GM23338 (cell line): ENCODE measurements at places on chromosomes 7 and 10. TPM values are rescaled to one million over a fixed set of nuclear protein-coding genes. Genes with fewer than 3 reads are reported as not detected.

FBXO24 gene
- 0.82 and 2.1 TPM in 2 replicates for polyA plus RNA-seq

GRCh38 chr7:38481401-38481800 lies 149.8 kb downstream of the AMPH start:
- no peaks in the 10 kb centered on the region for H3K4me1 ChIP-seq
- no peak overlapping the region for H3K27ac ChIP-seq
- no peak for DNase-seq
- H3K27me3 ChIP-seq = no peaks in the 10 kb centered on the region

DNA sequence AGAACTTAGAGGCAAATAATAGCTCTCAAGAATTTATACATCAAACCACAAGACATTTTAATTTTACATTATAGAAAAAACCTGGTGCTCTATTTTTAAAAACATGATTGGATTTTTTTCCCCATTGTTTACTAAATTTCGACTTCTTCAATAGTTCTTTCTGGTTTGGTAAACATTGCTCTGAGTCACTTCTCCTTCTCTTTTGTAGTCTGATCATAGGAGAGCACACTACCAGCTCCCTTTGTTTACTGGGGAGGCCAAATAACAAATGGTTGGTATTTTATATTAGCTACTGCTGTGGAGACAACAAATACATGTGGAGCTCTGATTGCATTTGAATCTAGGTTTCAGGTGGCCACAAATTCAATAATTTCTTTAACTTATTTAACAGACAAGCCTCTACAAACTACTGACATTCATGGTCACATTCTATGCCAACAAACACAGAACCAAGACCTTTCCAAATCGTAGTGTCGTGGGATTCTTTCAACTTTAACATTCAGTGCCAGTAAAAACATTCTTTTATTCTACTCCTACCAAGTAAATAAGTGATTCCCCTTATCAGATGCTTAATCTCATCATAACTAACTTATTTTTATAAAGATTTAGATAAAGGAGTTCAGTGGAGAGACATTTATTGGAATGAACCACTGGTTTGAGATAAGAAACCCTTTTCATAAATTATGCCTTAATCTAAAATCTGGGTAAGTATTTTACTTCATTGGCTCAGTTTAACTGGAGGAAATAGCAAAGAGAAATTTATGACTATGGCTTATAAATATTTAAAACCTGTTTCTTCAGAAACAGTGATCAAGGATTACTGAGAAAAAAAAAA lies 17.7 kb upstream of the FXYD4 start:
- no peaks in the 10 kb centered on the region for H3K27me3 ChIP-seq
- peaks cover 17% of the 10 kb centered on the region for H3K4me1 ChIP-seq
- DNase-seq = no peak
- H3K36me3 ChIP-seq = no peaks in the 10 kb centered on the region

DNA sequence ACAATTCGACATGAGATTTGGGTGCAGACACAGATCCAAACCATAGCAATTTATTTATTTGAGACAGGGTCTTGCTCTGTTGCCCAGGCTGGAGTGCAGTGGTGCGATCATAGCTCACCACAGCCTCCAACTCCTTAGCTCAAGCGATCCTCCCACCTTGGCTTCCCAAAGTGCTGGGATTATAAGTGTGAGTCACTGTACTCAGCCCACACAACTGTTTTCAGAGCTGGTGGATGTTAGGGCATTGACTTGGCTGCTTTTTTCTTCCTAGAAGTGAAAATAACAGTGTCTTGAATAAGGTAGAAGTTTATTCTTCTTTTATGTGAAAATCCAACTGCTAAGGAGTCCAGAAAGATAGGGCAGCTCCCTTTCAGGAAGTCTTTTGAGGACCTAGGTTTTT lies 132.1 kb downstream of the CCDC3 start:
- no peaks in the 10 kb centered on the region for H3K36me3 ChIP-seq
- DNase-seq = no peak
- no peak overlapping the region for H3K27ac ChIP-seq
- H3K4me1 ChIP-seq = no peaks in the 10 kb centered on the region
- no peaks in the 10 kb centered on the region for H3K27me3 ChIP-seq

HTR5A gene
- not detected in 2 replicates for polyA plus RNA-seq

GRCh38 chr10:45403151-45403550 lies 29.1 kb downstream of the ALOX5 start:
- H3K4me1 ChIP-seq = peaks cover 11% of the 10 kb centered on the region
- no peak overlapping the region for H3K4me3 ChIP-seq
- no peak for DNase-seq
- H3K27me3 ChIP-seq = no peaks in the 10 kb centered on the region
- H3K27ac ChIP-seq = no peak overlapping the region
- no peaks in the 10 kb centered on the region for H3K36me3 ChIP-seq

DNA sequence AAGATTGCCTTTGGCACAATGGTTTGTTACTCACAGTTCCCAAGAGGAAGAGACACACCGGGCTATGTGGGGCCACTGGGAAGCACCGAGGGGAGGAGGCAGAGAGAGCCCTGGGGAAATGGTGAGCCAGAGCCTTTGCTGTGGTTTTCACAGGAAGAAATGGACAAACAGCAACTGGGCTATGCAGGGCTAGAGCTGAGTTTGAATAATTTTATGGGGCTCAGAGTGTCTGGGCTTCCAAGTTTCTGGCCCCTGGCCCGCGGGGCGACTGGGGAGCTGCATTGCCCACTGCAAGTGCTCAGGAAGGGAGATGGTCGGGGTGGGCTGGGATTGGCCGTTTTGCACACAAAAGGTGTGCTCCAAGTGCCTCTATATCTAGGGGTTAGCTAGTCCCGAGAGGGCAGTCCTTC lies 92.6 kb downstream of the CHST15 start:
- no peaks in the 10 kb centered on the region for H3K27me3 ChIP-seq
- H3K4me1 ChIP-seq = no peaks in the 10 kb centered on the region
- no peak overlapping the region for H3K27ac ChIP-seq

DNA sequence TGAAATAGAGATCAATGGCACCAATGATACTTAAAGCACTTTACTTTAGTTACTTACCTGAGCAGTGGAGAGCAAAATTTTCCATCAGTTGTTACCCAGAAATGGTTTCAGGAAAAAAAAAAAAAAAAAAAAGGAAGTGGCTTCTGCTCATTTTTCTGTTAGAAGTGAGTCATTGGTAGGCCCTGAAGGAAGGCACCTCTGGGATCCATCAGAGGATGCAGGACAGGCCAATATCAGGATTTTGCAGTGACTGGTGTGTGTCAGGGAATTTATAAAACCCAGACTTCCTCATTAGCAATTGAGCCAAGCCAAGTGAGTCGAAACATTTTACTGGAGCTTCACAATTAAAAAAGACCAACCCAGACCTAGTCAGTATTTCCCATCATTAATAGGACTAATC lies 2.3 kb upstream of the SMIM30 start:
- H3K36me3 ChIP-seq = no peaks in the 10 kb centered on the region
- H3K27ac ChIP-seq = no peak overlapping the region
- H3K27me3 ChIP-seq = 0 out of 2 replicates have a peak, but pooled peaks cover 6% of the 10 kb centered on the region
- no peak overlapping the region for H3K4me3 ChIP-seq
- H3K4me1 ChIP-seq = no peaks in the 10 kb centered on the region

DNA sequence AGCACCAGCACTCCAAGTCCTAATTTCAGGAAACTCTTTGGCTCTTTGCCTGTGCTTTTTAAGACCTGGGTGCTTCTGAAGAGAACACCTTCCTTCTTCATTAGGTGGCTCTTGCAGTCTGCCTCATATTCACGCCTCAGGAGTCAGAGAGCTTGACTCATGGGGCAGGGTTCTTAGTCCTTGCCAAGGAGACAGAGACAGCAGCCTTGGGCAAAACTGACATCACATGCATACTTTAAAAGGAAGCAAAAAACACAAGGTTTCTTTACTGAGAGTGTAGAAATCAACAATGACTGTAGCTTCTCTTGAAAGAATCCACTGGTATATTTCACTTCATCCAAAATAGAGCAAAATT lies 780.6 kb downstream of the INHBA start:
- no peak overlapping the region for H3K27ac ChIP-seq
- H3K4me1 ChIP-seq = no peaks in the 10 kb centered on the region
- H3K27me3 ChIP-seq = no peaks in the 10 kb centered on the region
- no peak overlapping the region for H3K4me3 ChIP-seq
- H3K36me3 ChIP-seq = no peaks in the 10 kb centered on the region
- DNase-seq = no peak

DNA sequence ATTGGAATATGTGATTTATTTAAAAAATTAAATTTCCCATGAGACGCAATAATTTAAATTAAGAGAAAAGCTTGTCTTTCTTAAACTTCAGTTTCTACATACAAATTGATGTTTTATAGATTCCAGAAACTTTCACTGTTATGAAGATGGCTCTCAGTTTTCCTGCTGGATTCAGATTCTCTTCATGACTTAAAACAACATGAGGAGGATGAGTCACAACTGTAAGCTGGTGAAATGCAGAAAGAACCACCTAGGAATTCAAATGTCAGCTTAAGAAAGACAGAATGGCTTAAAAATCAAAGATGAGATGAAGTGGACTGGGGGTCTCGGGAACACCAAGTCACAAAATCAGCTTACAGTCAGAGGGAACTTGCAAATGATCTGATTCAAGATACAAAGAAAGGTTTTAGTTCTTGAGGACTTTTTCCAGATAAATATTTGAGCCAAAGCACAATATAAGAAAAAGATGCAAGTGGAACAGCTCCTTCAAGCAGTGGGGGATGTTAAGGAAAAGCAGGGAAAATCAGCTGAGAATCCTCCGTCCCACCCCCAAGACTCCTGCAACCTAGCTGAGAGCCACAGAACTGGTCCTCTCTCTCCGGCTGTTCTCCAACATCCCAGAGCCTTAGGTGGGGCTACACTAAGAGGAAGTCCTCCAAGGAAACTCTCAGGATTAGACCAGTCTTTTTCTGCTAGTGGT lies 279.8 kb downstream of the KCNMA1 start:
- H3K27me3 ChIP-seq = no peaks in the 10 kb centered on the region
- H3K36me3 ChIP-seq = no peaks in the 10 kb centered on the region
- no peak for DNase-seq
- H3K27ac ChIP-seq = no peak overlapping the region
- H3K4me3 ChIP-seq = no peak overlapping the region
- no peaks in the 10 kb centered on the region for H3K4me1 ChIP-seq

- DNase-seq = no peak
- peaks cover 11% of the 10 kb centered on the region for H3K4me1 ChIP-seq
- no peaks in the 10 kb centered on the region for H3K36me3 ChIP-seq
- peaks cover 11% of the 10 kb centered on the region for H3K27me3 ChIP-seq
- H3K4me3 ChIP-seq = peak overlapping the region; percentile 72
These were observed 439 bp downstream of the IQUB start for GRCh38 chr7:123533929-123534382.

- no peak overlapping the region for H3K27ac ChIP-seq
- H3K4me1 ChIP-seq = no peaks in the 10 kb centered on the region
- no peak overlapping the region for H3K4me3 ChIP-seq
These were observed 190.8 kb downstream of the ADARB2 start for GRCh38 chr10:1546431-1547110.

RNF133 gene
- not detected in 2 replicates for polyA plus RNA-seq

FXYD4 gene
- polyA plus RNA-seq = not detected in 2 replicates

C1QL3 gene
- polyA plus RNA-seq = 0.19 and 0.34 TPM in 2 replicates

- H3K27ac ChIP-seq = no peak overlapping the region
- H3K36me3 ChIP-seq = no peaks in the 10 kb centered on the region
- H3K27me3 ChIP-seq = no peaks in the 10 kb centered on the region
- no peaks in the 10 kb centered on the region for H3K4me1 ChIP-seq
These were observed 503.9 kb upstream of the IGFBP3 start for GRCh38 chr7:46424934-46425333.

VSTM4 gene
- polyA plus RNA-seq = 0.21 and 0.56 TPM in 2 replicates

- no peak for DNase-seq
- no peak overlapping the region for H3K27ac ChIP-seq
- H3K27me3 ChIP-seq = no peaks in the 10 kb centered on the region
- no peaks in the 10 kb centered on the region; the same call in 1 of the 2 replicates for H3K36me3 ChIP-seq
These were observed 261.2 kb downstream of the ADRA2A start for GRCh38 chr10:111338035-111338434.

DNA sequence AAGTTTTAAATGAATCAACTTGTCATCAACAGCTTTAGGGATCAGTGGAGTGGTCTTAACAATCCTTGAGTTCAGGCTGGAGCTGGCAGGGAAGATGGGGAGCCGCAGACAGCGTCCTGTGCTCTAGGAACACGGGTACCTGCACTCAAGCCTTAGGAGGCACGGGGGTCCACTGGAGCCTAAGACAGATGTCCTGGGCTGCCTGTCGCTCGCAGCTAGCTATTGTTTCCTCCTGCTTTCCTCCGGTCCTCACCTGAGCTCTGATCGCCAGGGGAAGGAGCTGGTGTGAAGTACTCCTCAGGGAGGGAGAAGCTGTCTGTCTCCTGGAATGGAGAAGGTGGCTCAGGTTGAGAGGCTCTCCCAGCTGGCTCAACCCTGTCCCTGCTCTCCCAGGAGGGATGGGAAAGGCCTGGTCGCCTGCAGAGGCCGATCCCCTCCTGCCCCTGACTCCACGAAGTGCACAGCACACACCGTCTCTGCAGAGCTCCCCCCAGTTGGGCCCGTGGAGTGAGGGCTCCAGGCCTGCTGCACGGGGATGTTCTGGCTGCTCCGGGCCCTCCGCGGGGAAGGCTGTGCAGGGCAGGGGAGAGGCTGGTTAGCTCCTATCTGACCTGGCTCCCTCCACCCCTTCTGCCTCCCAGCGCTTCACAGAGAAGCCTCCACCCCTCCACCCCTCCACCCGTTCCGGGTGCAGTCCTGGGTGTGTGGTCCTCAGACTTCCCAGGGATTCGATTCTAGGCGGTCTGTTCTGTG lies 14.5 kb upstream of the PYROXD2 start:
- H3K36me3 ChIP-seq = peaks cover 13% of the 10 kb centered on the region
- H3K27me3 ChIP-seq = no peaks in the 10 kb centered on the region
- H3K4me1 ChIP-seq = no peaks in the 10 kb centered on the region
- H3K27ac ChIP-seq = no peak overlapping the region
- no peak overlapping the region for H3K4me3 ChIP-seq
- DNase-seq = no peak

TAS2R41 gene
- not detected in 2 replicates for polyA plus RNA-seq

KLF14 gene
- not detected in 2 replicates for polyA plus RNA-seq

TMEM229A gene
- 0.63 and 0.94 TPM in 2 replicates for polyA plus RNA-seq

GRCh38 chr10:131230166-131230565 lies 81.4 kb downstream of the TCERG1L start:
- no peak overlapping the region for H3K4me3 ChIP-seq
- H3K36me3 ChIP-seq = no peaks in the 10 kb centered on the region; the same call in 1 of the 2 replicates
- H3K27me3 ChIP-seq = no peaks in the 10 kb centered on the region
- no peak overlapping the region for H3K27ac ChIP-seq
- no peaks in the 10 kb centered on the region for H3K4me1 ChIP-seq

GRCh38 chr10:6379015-6379776 lies 176.5 kb downstream of the PFKFB3 start:
- peaks cover 4% of the 10 kb centered on the region; the same call in 1 of the 2 replicates for H3K36me3 ChIP-seq
- H3K4me1 ChIP-seq = no peaks in the 10 kb centered on the region
- DNase-seq = no peak
- no peak overlapping the region for H3K27ac ChIP-seq

DNA sequence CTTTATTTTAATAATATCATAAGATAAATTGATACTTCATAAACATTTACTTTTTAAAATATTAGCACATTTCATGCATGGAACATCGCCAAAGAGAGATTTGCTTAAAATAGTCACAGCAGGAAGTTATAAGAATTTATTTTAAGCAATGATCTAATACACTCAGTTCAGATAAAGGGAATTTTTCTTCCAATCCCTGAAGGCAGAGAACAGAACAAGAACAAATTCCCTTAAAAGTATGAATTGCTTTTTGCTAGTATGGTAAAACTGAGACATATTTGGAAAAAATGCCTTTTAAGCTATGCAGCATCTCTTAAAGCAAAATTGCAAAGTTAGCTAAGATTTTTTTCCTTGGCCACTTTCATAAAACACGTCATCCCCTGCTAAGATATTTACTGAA lies 91.0 kb downstream of the SEMA3D start:
- H3K4me3 ChIP-seq = no peak overlapping the region
- H3K27ac ChIP-seq = no peak overlapping the region
- no peak for DNase-seq
- H3K27me3 ChIP-seq = no peaks in the 10 kb centered on the region
- no peaks in the 10 kb centered on the region for H3K4me1 ChIP-seq
- no peaks in the 10 kb centered on the region for H3K36me3 ChIP-seq
